Stimulated activated CD4-positive, alpha-beta T cell treated with anti-CD3 and anti-CD28 coated beads, Interleukin-1b, Interleukin-23, amount 100 ng/mL, for 48 hours (primary cell): ENCODE measurements at places on chromosomes 3 and 15.

GRCh38 chr15:67839499-67839928, 331 bp downstream of the RNU6-1 start:
- no peak for DNase-seq

DNA sequence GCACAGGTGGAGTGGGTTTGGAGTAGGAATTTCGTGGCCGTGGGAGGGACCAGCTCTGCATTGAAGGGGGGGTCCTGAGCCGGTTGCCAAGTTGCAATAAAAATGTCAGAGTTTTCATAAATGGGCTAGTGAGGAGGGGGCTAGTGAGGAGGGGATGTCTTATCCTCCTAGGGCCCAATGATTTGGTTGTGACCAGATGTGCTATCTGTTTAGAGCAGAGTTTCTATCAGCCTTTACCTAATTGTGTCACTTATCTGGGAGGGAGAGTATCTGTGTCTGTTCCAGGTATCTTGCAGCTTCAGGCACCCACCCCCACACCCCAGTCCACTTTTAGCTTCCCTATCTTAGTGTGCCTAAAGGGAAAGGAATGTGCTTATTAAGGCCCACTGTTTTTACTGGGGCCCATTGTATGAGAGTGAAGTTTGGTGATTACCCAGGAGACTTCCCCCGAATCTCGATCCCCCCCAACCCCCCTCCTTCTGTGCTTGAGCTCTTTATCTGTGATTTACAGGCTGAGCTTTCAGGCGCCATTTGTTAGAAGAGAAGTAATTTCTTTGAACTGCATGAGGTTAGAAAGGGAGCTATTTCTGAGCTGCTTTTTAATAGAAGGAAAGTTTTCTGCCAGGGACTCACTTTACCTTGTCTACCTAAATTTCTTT, 42.6 kb downstream of the PPCDC start:
- DNase-seq: no peak

GRCh38 chr3:124793054-124793739, 62.9 kb downstream of the UMPS start:
- no peak for DNase-seq

DNA sequence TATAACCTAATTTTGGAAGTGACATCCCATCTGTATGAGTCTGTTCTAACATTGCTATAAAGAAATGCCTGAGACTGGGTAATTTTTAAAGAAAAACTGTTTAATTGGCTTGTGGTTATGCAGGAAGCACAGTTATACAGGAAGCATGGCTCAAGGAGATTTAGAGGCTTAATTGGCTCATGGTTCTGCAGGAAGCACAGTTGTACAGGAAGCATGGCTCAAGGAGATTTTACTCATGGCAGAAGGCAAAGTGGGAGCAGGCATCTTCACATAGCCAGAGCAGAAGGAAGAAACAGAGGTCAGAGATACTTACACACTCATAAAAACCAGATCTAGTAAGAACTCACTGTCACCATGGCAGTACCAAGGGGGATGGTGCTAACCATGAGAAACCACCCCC, 193.1 kb upstream of the ADAMTS9 start:
- no peak for DNase-seq

GRCh38 chr3:60630953-60631352, 620.3 kb downstream of the FHIT start:
- DNase-seq: no peak

GRCh38 chr3:194870394-194871110, 184.9 kb downstream of the FAM43A start:
- no peak for DNase-seq

GRCh38 chr3:69320871-69321271, 65.0 kb downstream of the FRMD4B start:
- no peak for DNase-seq

DNA sequence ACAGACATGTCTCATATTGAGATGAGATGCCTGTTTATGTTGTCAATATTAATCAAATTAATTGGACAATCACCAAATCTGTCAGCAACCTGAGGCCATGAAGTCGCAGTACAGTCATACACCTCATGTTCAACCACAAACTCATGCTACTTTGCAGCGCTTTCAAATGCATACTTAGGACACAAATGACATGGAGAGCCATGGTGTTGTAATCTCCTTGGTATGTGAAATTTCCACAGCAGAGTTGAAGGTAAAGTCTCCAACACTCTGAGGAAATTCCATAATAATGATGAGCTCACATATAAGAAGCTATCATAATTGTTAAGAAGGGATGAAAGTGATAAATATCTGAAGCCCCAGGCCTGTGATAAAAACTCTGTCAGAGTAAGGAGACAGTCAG, 873.9 kb downstream of the MCTP2 start:
- DNase-seq: no peak

GRCh38 chr3:194884649-194885315, 199.1 kb downstream of the FAM43A start:
- DNase-seq: no peak

DNA sequence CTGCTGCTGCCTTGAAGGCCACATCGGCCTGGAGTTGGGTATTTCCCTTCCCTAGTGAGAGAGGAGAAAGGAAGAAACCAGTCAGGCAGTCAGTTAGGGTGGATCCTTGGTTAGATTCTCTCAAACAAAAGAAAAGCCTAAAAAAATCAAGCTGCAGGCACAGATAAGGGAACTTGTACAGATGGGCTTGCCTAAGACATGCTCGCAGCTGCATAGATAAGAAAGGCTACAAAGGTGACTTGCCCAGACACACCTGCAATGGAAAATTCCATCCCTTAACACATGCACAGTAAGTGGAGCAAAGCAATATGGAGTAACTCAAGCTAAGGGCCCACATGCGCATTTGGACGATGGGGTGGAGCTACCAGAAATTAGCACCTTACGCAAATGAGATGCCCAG, 199.7 kb upstream of the ARPP21 start:
- DNase-seq: no peak

DNA sequence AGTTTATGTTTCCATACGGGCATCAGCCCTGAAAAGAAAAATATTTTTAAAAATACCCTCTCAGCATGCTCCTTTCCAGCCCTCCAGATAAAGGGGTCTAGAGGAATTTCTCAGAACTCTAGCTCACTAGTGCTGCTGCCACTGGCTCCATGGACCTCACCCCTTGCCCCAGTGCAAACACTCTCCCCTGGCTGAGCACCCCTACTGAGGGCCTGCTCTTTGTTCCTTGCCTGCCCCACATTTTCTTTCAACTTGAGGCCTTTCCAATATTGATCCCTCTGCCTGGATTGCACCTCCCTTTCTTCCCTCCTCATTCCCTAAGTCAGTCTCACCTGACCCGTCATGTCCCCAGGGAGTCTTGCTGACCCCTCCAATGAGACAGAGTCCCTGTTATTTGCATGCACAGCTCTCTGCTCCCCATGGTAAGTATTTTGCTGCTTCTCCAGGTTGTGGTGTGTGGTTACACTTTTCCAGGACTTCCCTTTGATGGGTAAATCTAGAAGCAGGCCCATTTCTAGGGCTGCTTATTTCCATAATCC, 196.5 kb downstream of the EPHB1 start:
- DNase-seq: no peak

DNA sequence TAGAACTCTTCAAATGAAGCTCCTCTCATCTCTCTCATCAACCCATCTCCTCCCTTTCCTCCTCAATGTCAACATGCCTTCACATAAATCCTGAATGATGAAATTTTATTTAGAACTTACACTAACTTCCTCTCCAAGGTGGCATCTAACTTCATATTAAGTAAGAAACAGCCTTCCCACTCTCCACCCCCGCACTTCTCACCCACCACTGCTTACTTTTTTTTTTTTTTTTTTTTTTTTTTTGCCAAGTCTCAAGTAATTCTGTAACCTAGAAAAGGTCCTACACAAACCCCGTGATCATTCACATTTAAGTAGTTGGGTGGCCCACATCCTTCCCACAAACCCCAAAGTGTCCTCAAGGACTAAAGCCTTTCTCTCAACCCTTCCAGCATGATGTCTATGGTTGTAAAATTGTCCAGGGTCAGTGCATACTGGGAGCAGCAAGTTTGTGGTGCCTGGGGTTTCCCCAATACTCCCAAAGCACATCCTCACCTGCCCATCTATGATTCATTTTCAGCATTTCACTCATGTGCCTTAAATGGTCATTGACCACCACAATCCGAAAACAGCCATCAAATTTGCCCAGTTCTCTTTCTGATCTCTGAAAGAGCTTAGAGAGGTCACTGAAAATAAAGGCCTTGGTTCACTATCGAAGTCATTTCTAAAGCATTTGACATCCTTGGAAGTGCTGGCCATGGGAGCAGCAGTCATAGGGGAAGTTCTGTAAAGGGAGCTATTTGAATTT, 47.2 kb downstream of the CD86 start:
- no peak for DNase-seq

DNA sequence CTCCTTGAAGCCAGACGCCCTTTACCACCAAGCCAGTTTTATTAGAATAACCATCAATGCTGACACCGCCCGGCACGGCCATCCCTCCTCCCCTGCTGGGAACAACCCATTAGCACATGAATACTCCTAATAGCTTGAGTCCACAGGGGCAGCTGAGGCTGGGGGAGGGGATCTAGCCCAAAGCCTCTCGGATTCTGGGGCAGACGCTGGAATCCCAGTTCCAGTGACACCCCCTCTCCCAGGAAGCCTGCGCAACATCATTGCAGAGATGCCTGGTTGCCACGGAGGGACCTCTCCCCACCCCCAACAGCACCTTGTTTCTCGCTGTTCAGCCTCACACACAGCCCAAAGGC, 1.2 kb upstream of the LINGO1 start:
- no peak for DNase-seq

DNA sequence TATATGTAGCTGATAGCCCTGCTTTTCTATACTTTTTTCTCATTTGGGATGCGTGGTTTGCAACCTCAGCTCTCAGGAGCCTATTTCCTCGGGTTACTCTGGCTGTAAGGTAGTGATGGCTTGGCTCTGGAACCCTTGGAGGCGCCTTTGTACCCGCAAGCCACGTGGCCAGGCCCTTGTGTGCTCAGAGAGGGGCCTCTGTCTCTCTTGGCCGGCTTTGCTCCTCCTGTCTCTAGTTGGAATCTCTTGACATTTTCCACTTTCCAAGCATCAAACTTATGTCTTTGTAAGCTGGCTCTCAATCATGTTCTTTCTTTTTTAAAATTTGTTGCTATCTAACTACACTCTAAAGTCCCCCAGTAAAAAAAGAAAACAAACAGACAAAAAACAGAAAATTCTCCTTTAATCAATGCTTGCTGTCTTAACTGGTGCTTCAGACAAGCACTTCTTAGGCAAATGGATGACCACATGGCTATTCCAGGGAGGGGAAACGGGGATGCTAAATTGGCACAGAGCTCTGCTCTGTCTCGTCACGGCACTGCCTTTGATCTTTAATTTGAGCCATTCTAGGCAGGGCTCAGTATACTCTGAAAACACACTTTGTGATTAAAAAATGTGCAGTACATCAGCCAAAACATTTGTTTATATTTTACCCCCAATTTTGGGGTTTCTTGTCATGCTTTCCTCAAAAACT, 180.4 kb upstream of the NR2E3 start:
- DNase-seq: no peak

- DNase-seq: peak; percentile 76
These were observed 40.3 kb upstream of the PTPRG start for GRCh38 chr3:61520966-61521628.

DNA sequence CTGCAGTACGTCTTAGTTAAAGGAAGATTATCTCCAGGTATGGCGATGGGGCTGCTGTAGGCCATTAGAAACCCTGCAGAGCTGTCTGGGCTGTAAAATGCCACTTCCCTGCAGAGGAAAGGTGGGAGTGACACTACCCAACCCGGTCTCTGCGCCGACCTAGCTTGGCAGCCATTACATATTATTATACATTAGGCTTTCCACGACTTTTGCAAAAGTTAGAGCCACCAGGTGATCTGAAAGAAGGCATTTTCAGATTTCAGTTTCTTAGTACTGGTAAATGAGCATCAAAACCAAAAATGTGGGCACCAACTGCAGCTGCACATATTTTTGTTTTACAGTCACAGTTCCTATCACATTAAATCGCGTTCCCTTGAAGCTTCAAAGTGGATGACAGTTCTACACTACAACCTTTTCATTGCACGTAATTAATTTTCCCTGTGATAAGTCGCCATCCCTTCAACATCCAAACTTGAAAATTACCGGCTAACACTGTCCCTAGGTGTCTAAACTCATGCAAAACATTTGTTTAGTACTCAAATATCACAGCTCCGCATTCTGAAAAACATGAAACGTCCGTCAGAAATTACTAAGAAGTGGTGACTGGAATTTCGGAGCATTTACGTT, 81.4 kb upstream of the CHD2 start:
- no peak for DNase-seq
